ENCODE measurements at places on chromosomes 2 and 18.

DNA sequence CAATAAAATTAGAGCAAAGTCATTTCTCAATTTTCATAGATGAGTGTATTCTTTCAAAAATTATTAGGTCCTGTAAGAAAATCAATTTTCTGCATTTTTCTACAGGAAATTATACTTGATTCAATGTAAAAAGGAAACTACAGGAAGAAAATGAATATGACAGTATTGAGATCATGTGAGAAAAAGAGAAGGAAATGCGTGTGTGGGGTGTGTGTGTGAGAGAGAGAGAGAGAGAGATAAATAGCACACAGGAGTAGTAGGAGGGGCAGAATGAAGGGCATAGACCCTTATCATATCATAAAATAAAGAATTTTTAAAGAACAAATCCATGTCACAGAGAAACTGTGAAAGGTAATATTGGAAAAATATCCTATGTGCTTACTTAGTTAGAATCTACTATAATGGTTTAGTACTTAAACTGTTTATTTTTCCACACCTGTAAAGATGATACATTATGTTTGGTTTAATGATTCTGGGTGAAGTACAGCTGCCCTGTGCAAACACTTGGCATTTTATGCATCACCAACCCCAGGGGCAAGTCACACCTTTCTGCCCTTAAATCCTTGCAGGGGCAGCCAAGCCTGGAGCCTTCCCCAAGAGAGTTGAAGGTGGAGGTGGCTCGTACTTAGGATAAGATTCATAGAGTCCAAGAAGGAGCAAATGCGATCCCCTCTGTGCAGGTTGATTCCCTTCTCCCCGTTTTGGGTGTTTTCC lies 276.4 kb downstream of the TGIF1 start:
- DNase-seq = peak; percentile 92

GRCh38 chr18:13364721-13365205 lies 146.2 kb downstream of the LDLRAD4 start:
- DNase-seq = peak; percentile 32

DNA sequence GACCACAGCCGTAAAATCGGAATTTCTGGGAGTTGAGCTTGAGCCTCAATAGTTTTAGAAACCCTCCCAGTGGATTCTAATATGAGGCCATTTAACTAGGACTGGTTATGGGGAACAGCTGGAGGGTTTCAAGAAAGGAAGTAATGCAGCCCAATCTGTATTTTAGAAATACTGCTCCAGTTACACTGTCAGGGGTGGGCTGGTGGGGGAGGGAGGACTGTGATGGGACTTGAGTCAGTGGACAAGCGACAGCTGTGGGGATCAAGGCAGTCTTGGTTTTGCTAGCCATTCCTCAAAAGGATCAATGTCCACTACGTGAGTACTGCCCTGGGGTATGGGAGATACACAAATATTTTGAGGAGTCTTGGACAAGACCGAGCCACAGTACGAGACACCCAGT lies 34.8 kb downstream of the ASB1 start:
- no peak for DNase-seq

DNA sequence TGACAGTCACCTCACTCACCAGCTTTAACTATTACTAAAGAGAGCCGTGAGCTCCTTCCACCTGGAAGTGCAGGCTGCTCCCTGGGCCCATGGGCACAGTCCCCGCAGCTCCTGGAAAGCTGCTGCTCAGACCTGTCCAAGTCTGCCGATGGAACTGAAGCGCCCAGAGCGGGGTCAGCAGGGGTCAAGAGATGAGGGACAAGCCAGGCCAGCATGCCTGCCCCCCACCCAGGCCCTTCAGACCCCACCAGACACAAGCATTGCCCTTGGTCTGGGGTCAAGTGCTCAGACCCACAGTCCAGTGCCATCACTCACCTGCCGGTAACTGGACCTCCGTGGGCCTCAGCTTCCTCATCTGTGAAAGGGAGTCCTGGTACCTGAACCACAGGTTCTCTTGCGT lies 59.9 kb downstream of the BIN1 start:
- no peak for DNase-seq

GRCh38 chr2:202072226-202072625 lies 829 bp upstream of the KIAA2012 start:
- DNase-seq = peak; percentile 17

DNA sequence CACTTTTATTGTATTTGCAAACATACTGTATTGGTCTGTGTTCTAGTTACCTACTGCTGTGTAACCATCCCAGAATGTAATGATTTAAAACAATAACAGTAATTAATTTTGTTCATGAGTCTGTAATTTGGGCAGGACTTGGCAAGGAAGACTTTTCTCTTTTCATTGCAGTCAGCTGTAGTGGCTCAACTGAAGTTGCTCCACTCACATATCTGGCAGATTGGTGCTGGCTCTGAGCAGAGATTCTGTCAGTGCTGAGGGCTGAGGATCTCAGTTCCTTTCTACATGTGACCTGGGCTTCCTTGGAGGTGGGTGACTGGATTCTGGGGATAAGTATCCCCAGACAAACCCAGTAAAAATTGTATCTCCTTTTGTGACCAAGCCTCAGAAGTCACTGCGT lies 26.6 kb downstream of the PTPN4 start:
- DNase-seq = peak; percentile 11

GRCh38 chr2:149019768-149020167 lies 18.7 kb upstream of the LYPD6B start:
- no peak for DNase-seq

GRCh38 chr2:8678731-8679566 lies 2.9 kb upstream of the ID2 start:
- DNase-seq = peak; percentile 96

DNA sequence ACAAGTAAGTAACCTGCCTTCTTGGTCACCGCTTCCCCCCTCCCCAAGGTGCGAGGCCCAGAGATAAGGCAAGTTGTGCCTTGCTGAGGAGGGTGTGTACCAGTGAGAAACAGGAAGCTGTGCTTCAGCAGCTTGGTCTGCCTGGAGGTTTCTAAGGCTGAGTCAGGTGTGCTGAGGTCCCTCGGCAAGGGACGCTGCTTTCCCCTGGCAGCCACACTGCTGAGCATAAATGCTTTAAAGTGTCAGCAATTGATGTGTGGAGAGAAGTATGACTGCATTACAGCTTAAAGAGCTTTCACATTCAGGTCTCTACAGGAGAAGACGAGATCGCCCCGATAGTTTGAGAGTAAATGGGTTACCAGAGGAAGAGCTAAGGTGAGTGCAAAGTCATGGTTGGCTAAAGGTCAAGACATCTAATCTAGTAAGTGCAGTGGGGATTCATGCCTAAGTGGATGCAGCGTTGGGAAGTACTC lies 86.9 kb downstream of the LIMS1 start:
- DNase-seq = peak; percentile 85
